ENCODE measurements at places on chromosomes 2 and 18. TPM values are rescaled to one million over a fixed set of nuclear protein-coding genes. Genes with fewer than 3 reads are reported as not detected.

GRCh38 chr18:59715445-59715844 is 18.2 kb upstream of the CCBE1 start:
- H3K36me3 ChIP-seq, result no peaks in the 10 kb centered on the region
- H3K4me3 ChIP-seq, result no peak overlapping the region
- DNase-seq, result no peak
- H3K4me1 ChIP-seq, result no peaks in the 10 kb centered on the region
- H3K27ac ChIP-seq, result no peak overlapping the region
- H3K27me3 ChIP-seq, result no peaks in the 10 kb centered on the region

- no peaks in the 10 kb centered on the region for H3K4me1 ChIP-seq
- H3K27me3 ChIP-seq, result no peaks in the 10 kb centered on the region
- no peak for DNase-seq
- H3K4me3 ChIP-seq, result no peak overlapping the region
- H3K36me3 ChIP-seq, result no peaks in the 10 kb centered on the region
Observed at GRCh38 chr18:61400716-61401115, 67.5 kb downstream of the CDH20 start.

The IL1RN gene
- total RNA-seq, result 0.37 TPM

The COL4A4 gene
- 0.06 TPM for total RNA-seq

The HOXD3 gene
- not detected for total RNA-seq

The FNDC4 gene
- not detected for total RNA-seq

Measured in activated CD4-positive, alpha-beta T cell treated with anti-CD3 and anti-CD28 coated beads, Interleukin-2, amount 10 ng/mL, durations not matched to agents 7 days and 5 days (primary cell).